ENCODE measurements at places on chromosomes 7 and 10.
A peak's percentile ranks its signal among the peaks of the same experiment; 100 is the strongest.

DNA sequence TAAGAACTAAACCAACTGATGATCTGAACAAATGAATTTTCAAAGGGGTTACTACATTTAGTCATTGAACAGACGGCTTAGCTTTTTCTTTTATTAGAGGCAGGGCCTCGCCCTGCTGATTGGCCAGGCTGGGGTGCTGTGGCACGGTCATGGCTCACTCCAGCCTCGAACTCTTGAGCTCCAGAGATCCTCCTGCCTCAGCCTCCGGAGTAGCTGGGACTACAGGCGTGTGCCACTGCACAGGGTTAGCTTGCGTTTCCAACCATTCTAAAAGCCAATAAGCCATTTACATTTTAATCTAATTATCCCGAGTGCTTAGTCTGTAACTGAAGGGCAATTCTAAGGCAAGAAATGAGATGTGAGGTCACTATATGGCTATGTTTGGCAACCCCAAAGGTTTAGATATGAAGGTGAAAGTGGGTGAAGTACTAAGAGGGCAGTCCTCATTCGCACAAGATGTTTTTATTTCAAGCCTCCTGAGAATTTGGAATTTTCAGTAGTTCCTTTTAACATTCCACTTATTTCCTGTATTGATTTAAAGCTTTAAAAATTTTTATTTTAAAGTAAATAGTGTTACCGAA is 1.6 kb upstream of the CDK13 start:
- DNase-seq, result no peak

DNA sequence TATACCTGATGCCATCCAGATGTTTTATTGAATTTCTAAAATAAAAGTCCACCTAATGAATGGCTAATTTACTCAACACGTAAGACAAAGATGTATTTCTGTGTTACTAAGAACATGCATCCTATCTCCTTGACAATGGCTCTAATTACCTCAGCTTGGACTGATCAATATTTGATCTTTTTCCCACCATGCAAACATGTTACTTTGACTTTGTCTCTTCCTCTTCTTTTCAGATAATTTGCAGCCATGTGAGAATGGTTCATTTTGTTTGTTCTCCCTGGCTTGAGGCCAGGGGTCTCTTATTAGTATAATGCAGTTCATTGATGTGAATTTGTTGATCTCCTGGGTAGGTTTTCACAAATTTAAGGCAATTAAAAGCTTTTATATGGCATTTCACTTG is 302.1 kb downstream of the ADK start:
- no peak for DNase-seq

GRCh38 chr10:34133406-34133805 is 681.7 kb downstream of the PARD3 start:
- no peak for DNase-seq

GRCh38 chr7:12963435-12963834 is 276.0 kb downstream of the ARL4A start:
- DNase-seq, result no peak

DNA sequence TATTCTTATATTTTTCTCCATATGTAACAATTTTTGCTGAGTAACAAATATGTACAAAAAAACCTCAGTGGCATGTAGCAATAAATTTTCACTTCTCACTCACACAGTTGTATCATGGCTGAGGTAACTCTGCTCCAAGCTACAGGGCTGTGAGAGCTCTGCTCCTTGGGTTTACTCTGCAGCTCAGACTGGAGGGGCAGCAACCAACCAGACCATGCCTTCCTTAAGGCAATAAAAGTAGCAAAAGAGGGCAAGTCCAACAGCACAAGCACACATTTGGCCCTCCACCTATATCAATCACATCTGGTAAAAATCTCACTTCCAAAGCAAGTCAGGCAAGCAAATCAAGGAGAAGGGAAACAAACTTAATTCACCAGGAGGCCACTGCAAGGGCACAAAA is 102.9 kb downstream of the CRPPA start:
- no peak for DNase-seq

- peak; percentile 37 for DNase-seq
Measured at GRCh38 chr7:90119178-90119971, 34.9 kb upstream of the STEAP1 start.

DNA sequence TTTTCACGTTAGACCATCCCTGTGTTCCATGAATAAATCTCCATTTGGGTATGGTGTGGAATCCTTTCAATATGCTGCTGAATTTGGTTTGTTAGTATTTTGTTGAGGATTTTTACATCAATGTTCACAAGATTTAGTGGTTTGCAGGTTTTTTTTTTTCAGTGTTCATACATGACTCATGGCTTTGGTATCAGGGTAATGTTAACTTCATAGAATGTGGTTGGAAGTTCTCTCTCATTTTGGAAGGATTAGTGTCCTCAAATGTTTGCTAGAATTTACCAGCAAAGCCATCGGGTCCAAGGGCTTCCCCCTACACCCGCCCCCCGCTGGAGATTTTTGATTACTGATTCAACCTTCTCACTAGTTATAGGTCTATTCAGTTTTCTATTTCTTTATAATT is 398.0 kb downstream of the NXPH1 start:
- no peak for DNase-seq

- DNase-seq, result peak; percentile 83
Measured at GRCh38 chr7:137898839-137899721, 52.3 kb upstream of the DGKI start.

DNA sequence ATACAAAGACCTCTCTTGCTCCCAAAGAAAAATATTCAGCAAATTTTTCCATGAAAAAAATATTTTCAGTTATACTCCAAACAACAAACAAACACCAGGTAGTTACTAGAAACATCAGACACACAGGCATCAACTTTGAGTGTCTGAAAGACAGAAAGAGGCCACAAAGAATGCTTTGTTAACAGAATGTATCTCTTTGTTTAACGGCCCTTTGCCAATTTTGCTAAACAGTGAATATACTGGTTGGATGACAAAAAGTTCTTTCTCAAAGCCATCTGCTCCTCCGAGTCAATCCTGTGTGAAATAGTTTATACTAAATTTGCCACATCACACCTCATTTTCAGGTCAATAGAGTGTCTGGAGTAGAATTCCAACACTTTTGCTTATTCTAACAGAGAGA is 216.7 kb upstream of the PHF14 start:
- no peak for DNase-seq

GRCh38 chr7:100093054-100093453 is 4.3 kb downstream of the COPS6 start:
- DNase-seq, result no peak
